SJSA1 (cell line): ENCODE measurements at places on chromosomes 7 and 10. TPM values are rescaled to one million over a fixed set of nuclear protein-coding genes. Genes with fewer than 3 reads are reported as not detected.
A peak's percentile ranks its signal among the peaks of the same experiment; 100 is the strongest.

Gene TMEM213
- total RNA-seq, result not detected in 2 replicates

GRCh38 chr7:96838481-96838880 is 128.8 kb upstream of the SEM1 start:
- DNase-seq, result no peak

Gene TSPAN13
- 57.9 and 64.3 TPM in 2 replicates for total RNA-seq

GRCh38 chr7:97008275-97008917 is 3.0 kb downstream of the DLX6 start:
- DNase-seq, result no peak

Gene PDK4
- not detected in 2 replicates for total RNA-seq

GRCh38 chr10:8282340-8282739 is 227.9 kb downstream of the GATA3 start:
- DNase-seq, result no peak

Gene IFIT1B
- not detected in 2 replicates for total RNA-seq

Gene ACSM6
- total RNA-seq, result not detected in 2 replicates

DNA sequence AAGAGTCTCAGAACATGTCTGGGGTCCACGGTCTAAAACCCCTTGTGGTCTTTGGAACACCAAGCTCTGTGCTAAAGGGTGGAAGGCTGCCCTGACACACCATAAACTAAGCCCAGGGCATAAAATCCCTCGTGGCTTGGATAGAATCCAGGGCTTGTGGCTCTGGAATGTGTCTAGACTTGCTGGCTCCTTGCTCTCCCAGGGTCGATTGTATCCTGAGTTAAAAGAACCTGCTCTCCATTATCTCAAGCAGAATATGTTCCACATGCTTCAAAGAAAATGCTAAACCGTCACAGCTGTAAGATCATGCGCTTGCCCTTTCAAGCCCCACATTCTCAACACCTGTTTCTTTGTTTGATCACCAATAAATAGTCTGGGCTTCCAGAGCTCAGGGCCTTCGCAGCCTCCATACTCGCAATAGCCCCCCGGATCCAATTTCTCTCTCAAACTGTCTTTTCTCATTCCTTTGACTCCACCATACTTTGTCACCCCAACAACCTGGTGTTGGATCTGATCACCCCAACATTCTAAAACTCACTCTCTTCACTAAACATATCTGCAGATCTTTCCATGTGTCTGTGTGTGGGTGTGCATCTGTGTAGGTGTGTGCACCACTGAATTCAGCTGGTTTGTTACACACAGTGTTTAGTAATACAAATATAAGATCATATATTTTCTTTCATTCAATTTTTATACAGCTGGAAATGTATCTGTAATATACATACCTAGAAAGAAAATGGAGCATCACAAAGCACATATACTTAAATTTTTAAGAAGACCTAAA is 238.5 kb downstream of the ZMYND11 start:
- DNase-seq, result peak; percentile 80

GRCh38 chr7:33674804-33675411 is 230.4 kb upstream of the BMPER start:
- DNase-seq, result no peak

DNA sequence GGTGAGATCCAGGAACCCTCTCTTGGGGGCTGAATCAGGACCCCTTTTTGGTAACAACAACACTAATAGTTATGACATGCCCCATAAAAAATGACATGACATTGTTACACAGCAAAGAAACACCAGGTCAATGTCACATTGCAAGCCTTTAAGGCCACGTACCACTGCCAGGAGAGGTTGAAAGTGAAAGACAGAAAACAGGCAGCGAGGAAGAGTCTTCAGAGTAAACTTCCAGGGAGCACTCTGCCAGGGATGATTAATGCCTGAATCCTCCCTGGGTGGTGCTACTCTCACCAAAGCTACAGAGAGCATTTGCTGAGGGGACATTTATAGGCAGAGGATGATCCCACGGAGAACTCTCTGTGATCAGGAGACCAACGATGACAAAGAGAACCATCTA is 551.6 kb downstream of the CALN1 start:
- DNase-seq, result no peak

- peak; percentile 46 for DNase-seq
Observed at GRCh38 chr7:131164025-131164925, 163.4 kb upstream of the MKLN1 start.

Gene WNT16
- total RNA-seq, result not detected in 2 replicates

Gene BCCIP
- 122 and 160 TPM in 2 replicates for total RNA-seq

Gene CACNA2D1
- 27.3 and 31.6 TPM in 2 replicates for total RNA-seq

GRCh38 chr10:112852306-112852705 is 97.7 kb upstream of the TCF7L2 start:
- no peak for DNase-seq

DNA sequence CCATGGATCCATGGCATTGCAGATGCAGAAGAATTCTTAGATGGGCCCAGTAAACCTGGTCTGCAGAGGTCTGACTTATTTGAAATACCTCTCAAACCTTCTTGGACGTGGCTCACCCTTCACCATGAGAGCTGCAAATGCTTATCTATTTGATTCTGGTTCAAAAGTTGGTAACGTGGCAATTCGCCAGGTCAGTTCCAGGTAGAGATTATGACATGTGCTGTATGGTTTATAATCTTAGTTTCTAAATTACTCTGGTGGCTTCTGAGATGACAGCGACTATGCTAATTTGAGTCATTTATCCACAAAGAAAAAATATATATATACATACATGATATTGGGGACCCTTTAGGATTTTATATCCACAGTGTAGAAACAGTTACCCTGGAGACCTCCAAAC is 68.8 kb downstream of the NRP1 start:
- no peak for DNase-seq

DNA sequence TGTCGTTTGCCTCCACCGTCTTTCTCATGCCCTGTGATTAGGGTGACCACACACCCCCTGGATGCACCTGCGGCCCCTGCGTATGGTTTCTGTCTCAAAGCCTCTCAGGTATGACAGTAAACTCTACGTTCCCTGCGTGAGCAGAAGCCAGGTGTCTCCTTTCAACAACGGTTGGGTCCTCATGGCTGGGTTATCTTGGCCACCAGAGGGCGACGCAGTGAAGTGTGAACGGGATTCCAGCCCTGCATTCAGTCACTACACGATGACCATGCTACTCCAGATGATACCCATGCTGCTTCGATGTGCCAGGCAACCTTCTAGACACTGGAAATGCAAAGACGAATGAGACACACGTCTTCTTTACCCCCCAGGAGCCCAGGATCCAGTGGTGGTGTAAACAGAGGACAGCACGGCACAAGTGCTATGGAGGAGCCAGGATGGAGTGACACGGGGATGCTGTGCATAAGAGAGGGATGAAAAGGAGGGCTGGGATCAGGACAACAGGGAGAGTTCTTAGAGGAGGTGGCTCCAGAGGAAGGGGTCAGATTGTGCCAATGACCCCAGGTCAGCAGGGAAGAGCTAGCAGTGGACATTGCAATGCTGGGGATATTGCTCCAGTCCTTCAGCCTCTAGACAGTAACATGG is 228.1 kb upstream of the PFKP start:
- DNase-seq, result no peak

Gene RAB19
- not detected in 2 replicates for total RNA-seq

Gene DOCK4
- total RNA-seq, result 1.3 and 1.5 TPM in 2 replicates

Gene HOGA1
- 0.21 TPM in 1 of 2 replicates, not detected in the other for total RNA-seq

DNA sequence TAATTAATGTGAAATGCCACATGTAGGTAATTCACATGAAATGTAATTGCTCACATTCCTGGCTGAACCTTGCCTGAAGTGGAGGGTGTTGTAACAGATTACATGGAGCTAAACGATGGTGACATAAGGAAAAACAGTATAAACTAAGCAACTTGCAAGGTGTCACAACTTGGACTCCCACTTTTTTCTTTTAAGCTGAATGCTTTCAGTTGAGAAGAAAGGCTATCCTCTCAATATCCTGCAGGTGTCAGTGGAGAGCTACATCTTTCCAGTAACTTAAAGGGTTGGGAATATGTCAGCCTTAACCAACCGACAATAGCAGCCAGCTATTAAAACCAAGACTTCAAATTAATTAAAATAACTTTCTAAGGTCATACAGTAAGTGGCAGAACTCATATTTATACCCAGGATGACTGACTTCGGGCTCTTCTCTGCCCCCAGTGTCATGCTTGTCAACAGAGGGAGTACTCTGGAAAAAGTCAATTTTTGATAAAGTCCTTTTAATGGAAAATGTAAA is 33.7 kb downstream of the NRBF2 start:
- peak; percentile 52 for DNase-seq

- no peak for DNase-seq
Observed at GRCh38 chr7:28360739-28361138, 51.6 kb upstream of the CREB5 start.

Gene GIMAP7
- not detected in 2 replicates for total RNA-seq

GRCh38 chr7:46396481-46396880 is 475.4 kb upstream of the IGFBP3 start:
- DNase-seq, result no peak

Gene NME8
- total RNA-seq, result not detected in 2 replicates

GRCh38 chr7:52857367-52857766 is 178.1 kb upstream of the POM121L12 start:
- no peak for DNase-seq

- DNase-seq, result no peak
Observed at GRCh38 chr7:80623503-80624252, 14.8 kb upstream of the CD36 start.

GRCh38 chr10:90494183-90494582 is 363.7 kb downstream of the HTR7 start:
- no peak for DNase-seq

- no peak for DNase-seq
Observed at GRCh38 chr7:152847386-152847908, 87.9 kb downstream of the ACTR3B start.

Gene MALRD1
- total RNA-seq, result under 0.01 TPM in 1 of 2 replicates, not detected in the other

- DNase-seq, result no peak
Observed at GRCh38 chr10:122171302-122172075, 99.6 kb upstream of the BTBD16 start.

Gene ETV1
- 3.8 and 4.7 TPM in 2 replicates for total RNA-seq
